ENCODE measurements at places on chromosomes 2 and 18.

- DNase-seq: no peak
Observed at GRCh38 chr2:54523324-54523959, 67.3 kb downstream of the SPTBN1 start.

DNA sequence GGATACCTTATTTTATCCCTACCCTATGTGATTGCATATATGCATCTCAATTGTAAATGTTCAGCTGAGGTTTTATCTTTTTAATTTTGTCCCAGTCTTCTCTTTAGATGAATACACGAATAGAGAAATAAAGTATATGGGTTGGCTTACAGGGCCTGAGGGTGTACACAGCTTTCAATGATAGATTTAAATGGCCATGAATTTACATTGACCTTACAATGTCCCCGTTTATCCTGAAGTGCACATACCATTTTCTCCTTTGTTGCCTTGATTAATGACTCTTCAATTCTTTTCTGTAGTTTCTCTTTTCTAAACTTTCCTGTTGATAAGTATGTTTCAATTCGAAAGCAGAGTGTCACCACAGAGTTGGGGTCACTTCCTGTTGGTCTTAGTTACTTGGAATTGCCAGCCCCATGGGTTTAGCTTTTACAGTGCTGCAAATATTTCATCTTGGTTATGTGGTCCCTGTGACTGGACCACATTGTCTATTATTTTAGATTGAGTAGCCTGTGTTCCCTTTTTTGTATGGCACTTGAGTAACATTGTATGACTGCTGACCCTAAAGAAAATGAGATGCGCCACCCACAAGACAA lies 1616.3 kb upstream of the ACVR2A start:
- DNase-seq: no peak

DNA sequence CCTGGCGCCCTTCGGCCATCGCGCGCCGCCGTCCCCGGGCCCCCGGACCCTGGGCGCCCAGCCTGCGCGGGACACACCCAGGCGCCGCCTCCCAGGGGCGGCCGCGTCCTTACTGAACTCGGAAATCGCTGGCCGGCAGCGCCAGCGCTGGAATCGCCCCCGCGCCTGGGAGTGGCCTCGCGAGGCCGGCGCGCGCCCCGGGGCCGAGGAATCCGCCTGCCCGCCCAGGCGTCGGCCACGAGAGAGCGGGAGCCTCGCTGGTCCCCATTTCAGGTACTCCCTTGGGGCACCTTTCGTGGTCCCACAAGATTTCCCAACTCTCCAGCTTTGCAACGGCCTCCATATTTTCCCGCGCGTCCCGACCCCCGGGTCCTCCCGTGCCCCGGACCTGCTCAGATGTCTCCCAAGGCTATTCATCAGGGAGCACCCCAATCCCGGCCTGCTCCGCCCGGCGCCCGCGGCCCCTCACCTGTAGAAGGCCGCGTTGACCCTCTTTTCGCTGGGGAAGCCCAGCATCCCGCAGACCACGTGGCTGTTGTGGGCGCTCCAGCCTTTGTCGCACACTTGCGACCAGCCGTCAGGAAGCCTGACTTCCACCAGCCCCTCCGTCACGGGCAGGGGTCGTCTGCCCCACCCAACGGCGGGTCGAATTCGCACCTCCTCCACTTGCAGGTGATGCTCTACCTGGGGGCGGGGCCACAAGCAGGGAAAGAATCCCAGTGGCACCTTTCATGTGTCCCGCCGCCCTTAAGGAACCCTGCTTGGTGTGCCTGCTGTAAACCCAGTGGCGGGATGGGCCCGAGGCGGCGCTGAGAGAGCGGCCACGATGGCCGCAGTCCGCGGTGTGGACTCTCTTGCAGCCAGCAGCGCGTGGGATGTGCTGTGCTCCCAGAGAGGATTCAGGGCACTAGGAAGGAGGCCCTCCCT lies 4.6 kb downstream of the LOXL3 start:
- DNase-seq: no peak

GRCh38 chr2:200131307-200131706 lies 175.2 kb upstream of the SPATS2L start:
- DNase-seq: no peak

GRCh38 chr2:104965900-104966299 lies 72.0 kb upstream of the MRPS9 start:
- DNase-seq: no peak

- DNase-seq: no peak
Observed at GRCh38 chr2:30193104-30193681, 38.1 kb upstream of the LBH start.

DNA sequence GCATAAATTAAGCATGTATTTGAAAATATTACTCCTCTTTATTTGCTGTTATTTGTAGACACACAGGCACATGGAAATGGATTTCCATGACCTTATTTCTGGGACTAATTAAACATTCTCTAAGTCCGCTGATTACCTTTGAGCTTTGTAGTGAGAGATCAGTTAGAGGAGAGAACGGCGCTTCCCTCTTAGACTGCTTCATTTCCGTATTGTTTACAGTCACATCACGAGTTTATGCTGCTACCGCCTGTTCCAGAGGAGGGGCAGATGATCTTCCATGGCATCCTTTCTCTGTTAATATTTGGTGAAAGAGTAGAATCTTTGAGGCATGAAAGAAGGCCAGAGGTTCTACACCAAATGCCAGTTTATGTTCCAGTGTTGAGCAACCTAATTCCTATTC lies 404.4 kb downstream of the TRIB2 start:
- no peak for DNase-seq

DNA sequence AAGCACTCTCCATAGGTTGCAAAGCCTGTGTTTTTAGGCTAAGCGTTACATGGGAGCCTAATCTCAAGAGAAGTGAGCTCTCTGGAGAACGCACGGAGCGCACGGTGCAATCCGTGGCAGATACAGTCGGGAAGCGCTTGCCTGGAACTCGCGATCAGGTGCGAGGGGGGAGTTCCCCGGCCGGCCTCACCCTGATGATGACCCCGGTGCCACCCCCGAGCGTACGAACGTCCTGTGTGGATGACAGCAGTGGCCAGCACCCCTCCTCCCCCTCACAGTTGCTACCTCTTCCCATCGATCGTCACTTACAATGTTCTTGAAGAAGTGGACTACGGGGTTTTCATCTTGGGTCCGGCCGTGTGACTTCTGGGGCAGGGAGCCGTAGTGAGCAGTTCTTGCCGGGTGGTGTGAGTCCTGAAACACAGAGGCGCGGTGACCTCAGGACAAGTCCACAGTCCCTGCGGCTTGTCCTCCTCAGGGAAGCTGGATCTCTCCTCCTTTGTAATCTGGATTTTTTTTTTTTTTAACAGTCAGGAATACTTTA lies 142.9 kb downstream of the MBP start:
- no peak for DNase-seq

DNA sequence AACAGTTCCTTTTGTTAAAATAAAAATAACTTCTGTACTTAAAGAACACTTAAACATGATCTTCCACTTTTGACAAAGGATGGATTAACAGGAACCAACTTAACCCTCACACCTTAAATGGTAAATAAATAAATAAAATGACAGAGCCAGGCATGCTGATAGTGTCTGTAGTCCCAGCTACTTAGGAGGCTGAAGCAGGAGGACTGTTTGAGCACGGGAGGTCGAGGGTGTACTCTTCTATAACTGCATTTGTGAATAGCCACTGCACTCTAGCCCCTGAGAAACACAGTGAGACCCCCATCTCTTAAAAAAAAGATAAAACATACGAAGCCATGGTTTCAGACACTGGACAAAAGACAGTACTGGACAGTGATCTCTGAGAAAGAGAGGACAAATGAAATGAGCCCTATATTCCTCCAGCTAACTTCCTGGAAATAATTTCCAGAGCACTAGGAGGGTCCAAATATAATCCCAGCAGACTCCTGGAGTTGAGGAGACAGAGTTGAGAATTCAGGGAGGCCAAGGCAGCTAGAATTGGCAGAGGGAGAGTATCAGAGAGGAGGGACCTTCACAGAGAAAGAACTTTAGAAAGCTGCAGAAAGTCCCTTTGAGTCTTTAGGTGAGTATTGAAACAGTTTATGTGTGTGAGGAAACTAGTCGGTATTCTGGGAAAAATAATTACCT lies 17.4 kb downstream of the PPP4R1 start:
- no peak for DNase-seq

GRCh38 chr2:217409949-217410680 lies 550.3 kb upstream of the TNP1 start:
- DNase-seq: no peak

DNA sequence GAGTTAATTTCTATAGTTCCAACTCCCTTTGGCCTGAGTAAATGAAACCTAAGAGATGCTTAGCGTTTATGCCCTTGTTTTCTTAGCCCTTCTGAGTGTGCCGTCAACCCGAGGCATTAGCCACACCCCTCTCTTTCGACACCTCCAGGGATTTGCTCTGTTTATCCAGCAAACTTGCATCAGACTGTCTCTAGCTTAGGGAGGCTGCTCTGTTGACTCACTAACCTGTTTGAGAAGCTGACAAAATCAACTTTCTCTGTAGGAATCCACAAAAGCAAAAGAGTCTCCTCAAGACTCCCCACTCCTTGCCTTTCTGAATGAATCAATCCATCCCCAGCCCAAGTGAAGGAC lies 317.6 kb downstream of the TNS1 start:
- peak; percentile 33 for DNase-seq

GRCh38 chr18:3424280-3424890 lies 25.6 kb upstream of the TGIF1 start:
- no peak for DNase-seq

GRCh38 chr2:99278793-99279291 lies 22.2 kb downstream of the LYG1 start:
- DNase-seq: no peak

- DNase-seq: no peak
Observed at GRCh38 chr2:52343706-52344266, 1311.9 kb upstream of the NRXN1 start.

DNA sequence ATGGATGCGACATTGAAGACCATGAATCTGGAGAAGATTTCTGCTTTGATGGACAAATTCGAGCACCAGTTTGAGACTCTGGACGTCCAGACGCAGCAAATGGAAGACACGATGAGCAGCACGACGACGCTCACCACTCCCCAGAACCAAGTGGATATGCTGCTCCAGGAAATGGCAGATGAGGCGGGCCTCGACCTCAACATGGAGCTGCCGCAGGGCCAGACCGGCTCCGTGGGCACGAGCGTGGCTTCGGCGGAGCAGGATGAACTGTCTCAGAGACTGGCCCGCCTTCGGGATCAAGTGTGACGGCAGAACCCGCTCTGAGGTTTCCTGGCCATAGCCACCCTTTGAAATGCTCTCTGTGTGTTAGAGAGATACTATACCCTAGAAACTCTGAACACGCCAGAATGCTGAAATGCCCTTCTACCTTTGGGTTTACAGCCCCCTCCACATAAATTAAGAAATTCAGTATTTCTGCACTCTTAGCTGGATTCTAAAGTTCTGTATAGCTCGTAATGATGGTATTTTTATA lies 659 bp downstream of the CHMP1B start:
- DNase-seq: no peak

GRCh38 chr2:180040146-180040925 lies 33.2 kb upstream of the CWC22 start:
- no peak for DNase-seq

GRCh38 chr2:130824492-130825061 lies 12.1 kb upstream of the ARHGEF4 start:
- DNase-seq: no peak

- DNase-seq: no peak
Observed at GRCh38 chr2:112606547-112606946, 22.1 kb downstream of the CHCHD5 start.

DNA sequence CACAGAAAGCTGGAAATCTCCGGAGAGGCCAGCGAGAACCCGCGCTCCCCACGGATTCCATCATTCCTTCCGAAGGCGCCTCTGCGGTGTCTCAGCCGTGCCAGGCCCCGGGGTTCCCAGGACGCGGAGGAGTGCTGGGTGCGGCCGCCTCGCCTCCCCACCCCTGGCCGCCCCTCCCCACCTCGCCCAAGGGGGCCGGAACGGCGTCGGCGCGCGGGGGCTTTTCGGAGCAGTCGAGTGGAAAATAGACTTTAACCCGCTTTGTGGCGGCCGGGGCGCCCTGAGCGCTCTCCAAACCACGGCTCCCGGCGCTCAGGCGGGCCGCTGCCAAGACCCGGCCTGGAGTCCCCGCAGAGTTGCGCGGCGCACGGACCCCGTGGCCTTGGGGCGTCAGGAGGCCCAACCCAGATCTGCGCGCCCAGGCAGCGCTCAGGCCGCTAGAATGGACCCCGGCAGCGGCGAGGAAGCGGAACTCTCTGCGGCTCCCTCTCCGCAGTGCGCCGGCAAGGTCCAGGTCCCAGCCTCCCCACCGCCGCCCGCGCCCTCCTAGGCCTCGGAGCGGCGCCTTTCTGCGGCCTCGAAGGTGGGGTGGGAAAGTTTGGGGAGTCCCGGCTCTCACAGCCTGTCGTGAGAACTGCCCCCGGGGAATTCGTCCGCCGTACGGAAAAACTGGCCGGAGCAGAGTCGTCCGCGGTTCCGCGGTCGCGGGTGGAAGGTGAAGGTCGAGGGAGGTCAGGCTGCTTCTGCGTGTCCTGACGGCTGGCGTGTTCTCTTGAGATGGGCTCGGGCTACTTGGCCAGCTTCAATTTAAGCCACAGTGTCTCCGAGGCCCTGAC lies 1.2 kb upstream of the EMX1 start:
- DNase-seq: no peak

DNA sequence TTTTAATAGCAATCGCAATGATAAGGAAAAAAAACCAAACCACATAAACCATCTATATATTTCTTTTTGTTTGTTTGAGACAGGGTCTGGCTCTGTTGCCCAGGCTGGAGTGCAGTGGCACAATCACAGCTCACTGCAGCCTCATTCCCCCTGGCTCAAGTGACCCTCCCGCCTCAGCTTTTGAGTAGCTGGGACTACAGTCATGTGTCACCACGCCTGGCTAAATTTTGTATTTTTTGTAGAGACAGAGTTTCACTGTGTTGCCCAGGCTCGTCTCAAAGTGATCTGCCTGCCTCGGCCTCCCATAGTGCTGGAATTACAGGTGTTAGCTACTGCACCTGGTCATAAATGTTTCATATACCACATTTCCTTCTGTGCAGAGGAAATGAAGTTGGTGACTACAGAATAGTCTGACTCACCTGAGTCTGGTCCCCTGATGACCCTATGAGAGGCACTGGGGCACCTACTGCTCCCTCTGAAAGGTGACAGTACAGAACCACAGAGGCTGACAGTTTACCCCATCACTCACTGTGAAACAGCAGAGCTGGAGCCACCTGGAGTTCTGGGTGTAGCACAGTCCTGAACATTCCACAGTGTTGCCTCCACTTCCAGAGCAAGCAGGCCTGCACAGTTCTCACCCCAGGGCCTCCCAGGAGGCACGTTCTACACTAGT lies 183.7 kb upstream of the PXDN start:
- DNase-seq: no peak

GRCh38 chr2:190547886-190548285 lies 13.4 kb upstream of the NEMP2 start:
- DNase-seq: no peak

DNA sequence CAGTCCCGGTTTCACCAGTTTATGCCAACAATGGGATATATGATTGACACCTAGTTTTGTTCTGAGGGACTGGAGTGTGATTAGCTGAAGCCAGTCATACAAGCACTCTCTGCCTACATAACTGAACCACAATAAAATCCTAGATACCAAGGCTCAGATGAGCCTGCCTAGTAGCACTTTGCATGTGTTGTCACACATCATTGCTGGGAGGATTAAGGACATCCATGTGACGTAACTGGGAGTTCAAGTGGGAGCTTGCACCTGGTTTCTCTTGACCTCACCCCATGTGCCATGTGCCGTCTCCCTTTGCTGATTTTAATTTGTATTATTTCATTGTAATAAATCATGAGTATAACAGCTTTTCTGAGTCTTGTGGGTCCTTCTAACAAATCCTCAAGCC lies 90.3 kb downstream of the TMEM163 start:
- no peak for DNase-seq

All from NCI-H187 treated with DMSO at 0.1 percent for 48 hours (cell line).